Urothelium cell line (cell line): ENCODE measurements at places on chromosomes 5 and 9.

GRCh38 chr5:171531638-171532037 lies 112.2 kb downstream of the FGF18 start:
- no peak for DNase-seq

DNA sequence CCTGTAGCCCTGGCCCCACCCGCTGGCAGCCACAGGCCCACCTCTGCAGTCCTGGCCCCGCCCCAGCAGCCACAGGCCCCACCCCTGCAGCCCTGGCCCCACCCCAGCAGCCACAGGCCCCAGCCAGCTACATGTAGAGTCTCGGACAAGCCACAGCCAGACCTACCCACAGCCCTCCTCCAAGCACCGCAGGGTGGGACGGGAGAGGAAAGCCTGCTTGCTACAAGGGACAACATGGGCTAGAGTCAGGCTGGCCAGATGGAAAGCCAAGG lies 49.5 kb upstream of the SARDH start:
- peak; percentile 44 for DNase-seq

- no peak for DNase-seq
Measured at GRCh38 chr5:135425641-135426040, 21.5 kb downstream of the DCANP1 start.

GRCh38 chr5:143481697-143482531 lies 78.4 kb upstream of the NR3C1 start:
- no peak for DNase-seq

GRCh38 chr5:166117072-166118066 lies 2174.1 kb upstream of the WWC1 start:
- DNase-seq = no peak

DNA sequence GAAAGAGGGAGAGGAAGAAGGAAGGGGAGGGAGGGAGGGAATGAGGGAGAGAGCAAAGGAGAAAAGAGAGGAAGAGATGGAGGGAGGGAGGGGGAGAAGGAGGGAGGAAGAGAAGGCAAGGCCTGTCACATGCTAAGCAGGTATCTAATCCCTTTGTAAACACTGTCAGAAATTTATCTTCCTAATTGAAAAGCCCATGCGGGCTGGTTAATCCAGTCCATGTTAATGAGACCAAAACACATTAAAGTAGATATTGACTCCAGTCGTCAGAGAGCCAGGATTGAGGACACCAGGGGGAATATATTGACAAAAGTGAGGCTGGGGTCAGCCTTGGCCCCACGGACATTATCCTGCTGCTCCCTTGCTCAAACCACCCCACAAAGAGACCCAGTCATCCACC lies 37.4 kb upstream of the ALDH1B1 start:
- DNase-seq = no peak

- no peak for DNase-seq
Measured at GRCh38 chr9:93952784-93953495, 2.2 kb downstream of the BARX1 start.

GRCh38 chr9:112325127-112325526 lies 8.3 kb downstream of the PTBP3 start:
- DNase-seq = no peak

- no peak for DNase-seq
Measured at GRCh38 chr5:172541773-172542136, 87.4 kb upstream of the SH3PXD2B start.

DNA sequence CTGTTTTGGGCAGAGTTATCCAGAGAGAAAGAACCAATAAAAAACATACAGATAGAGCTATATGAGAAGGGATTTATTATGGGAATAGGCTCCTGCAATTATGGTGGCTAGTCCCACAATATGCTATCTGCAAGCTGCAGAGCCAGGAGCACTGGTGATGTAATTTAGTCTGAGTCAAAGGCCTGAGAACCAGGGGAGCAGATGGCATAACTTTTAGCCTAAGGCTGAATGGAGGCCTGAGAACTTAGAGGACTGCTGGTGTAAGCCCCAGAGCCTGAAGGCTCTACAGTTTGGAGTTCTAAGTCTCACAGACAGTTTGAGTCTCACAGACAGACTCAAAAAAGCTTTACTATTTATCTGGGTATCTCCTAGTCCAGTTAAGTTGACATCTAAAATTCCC lies 263.8 kb downstream of the FBXL7 start:
- no peak for DNase-seq

DNA sequence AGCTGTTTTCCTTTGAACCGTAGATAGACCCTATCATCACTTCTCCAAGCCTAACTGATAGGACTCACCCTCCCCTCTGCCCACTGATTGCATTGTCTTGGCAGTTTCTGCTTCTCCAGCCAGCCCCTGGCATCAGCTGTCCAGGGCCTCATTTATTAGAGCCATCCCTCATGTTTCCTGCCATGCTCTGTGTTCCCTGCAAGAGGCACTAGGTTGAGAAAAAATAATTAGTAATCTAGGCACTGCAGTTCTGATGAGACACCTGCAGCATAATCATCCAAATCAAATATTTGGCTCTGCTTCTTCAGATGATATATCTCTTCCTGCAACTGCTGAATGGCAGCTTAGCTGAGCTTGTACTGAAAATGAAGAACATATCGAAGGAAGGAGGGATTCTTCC lies 303.0 kb upstream of the TLE4 start:
- no peak for DNase-seq

GRCh38 chr9:133119103-133119845 lies 1.8 kb downstream of the RALGDS start:
- DNase-seq = no peak
